ENCODE measurements at places on chromosomes 16 and 17.

DNA sequence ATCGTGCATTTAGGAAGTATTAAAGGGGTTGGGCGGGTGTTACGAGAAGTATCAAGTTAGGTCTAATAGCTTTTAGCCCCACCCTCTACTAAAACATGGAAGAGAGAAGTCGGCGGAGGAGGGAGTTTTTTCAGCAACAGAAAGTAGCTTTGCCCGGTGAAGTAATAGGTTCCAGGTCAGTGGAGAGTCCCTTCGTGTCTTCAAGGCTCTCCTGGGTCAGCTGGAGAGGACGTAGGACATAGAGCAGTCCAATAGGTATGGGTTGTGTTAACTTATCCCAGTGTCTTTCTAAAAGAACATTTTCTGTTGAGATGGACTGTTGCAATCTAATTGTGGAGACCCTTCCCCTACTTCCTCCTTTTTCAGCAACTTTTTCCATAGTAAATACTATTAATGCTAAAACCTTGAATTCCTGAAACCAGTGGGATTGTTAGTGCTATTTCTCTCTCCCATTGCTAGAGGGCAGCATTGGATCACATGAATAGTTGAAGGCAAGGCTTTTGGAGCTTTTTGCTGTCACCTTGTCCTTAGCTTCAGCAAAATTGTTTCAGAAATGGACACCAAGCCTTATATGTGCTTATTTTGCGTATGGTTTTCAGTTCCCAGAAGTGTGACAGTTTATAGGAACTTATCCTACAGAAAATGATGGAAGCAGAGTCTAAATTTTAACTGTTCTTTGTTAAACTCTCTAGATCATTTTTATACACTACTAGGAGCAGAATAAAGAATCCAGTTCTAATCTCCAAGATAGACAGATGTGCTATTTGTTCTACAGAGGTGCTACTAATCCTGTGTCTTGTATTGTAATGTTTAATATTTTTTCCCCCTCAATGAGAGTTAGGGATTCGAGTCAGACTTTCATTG is 38.4 kb downstream of the UTP18 start:
- no peak for DNase-seq

DNA sequence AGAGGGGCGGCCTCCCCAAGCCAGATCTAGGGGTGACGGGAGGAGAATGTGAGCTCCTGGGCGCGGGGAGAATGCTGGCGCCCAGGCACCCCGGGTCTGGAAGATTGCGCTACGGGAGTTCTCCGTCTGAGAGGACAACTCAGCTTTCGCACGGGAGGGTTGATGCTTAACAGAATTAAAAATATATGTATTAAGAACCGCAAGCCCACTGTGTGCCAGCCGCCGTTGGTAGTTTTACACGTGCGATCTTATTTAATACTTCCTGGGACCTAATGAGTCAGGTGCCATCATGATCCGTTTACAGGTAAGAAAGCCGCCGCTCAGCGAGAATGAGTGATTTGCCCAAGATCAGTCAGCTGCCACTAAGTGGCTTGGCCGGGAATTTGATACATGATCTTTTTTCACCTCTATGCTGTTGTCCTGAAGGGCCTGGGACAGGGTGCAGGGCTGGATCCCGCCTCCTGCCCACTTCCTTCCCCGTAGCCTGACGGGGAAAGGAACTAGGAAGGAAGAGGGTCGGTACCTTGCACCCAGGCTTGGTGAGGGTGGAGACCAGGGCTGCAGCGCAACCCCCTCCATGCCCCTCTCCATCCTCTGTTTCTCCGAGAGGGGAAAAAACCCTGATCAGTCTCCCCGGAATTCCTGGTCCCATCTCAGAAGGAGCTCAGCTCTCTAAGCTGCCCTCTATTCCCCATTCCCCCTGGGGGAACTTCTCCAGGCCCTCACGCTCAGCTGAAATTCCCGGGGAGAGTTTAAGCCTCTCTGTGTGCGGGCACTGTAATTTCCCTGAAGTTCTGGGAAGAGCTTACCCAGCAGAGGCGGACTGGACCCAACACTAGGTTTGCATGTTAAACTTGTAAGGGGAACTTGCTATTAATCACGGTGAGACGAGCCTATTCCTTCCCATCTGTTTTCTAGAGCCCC is 983 bp downstream of the VAT1L start:
- DNase-seq = no peak

- DNase-seq = no peak
Observed at GRCh38 chr16:7998789-7999453, 591.4 kb downstream of the TMEM114 start.

GRCh38 chr17:57892146-57892819 is 42.4 kb upstream of the MRPS23 start:
- DNase-seq = no peak

GRCh38 chr17:50380369-50381259 is 7.6 kb downstream of the EME1 start:
- DNase-seq = no peak

DNA sequence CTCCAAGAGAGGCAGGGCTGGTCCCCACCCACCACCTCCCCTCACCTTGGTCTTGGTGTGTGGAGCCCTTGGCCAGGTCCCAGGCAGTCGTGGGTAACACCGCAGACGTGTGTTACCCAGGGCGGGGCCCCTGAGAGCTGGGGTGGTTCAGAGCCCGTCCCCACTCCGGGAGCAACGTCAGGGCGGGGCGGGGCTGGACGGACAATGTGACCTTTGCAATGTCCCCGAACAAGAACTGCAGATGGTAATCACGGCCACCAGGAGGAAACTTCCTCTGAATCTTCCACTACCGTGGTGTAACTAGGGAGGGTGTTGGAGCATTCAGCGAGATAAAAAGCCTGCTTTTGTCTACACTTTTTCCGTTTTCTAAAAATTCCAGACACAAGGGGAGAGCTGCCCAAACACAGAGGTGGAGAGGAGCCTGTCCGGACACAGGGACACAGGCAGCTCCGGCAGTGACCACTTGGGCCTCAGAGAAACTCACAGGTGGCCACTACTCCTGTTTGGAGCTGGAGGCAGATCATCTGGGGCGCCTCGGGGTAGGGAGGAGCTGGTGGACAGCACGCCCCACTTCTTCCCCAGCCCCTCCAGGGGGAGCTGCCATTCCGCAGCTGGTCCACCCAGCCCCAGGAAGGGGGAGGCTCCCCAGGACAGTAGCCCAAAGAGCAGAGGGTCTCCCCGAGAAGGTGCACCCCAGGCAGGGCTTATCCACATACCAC is 14.2 kb upstream of the SLC38A10 start:
- no peak for DNase-seq

- DNase-seq = no peak
Observed at GRCh38 chr16:14545346-14545884, 84.6 kb downstream of the PARN start.

- DNase-seq = no peak
Observed at GRCh38 chr17:46000292-46000691, 1.2 kb downstream of the STH start.

- no peak for DNase-seq
Observed at GRCh38 chr16:85970016-85970733, 71.2 kb downstream of the IRF8 start.

DNA sequence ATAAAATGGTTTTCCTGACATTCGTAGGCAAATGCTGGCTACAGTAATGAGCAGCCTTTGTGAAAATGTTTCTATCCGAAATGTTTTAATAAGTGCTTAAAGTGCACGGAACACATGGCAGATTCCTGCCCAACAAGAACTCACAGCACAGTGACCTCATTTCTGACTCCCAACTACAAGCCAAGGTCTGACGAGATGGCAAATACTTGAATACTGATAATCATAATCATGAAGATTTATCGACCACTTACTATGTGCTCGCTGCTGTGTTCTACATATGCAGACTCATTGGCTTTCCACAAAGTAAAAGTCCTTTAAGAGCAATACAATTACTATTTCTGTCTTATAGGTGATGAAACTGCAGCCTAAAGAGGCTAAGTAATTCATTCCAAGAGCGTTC is 238.1 kb upstream of the CDH5 start:
- DNase-seq = no peak

DNA sequence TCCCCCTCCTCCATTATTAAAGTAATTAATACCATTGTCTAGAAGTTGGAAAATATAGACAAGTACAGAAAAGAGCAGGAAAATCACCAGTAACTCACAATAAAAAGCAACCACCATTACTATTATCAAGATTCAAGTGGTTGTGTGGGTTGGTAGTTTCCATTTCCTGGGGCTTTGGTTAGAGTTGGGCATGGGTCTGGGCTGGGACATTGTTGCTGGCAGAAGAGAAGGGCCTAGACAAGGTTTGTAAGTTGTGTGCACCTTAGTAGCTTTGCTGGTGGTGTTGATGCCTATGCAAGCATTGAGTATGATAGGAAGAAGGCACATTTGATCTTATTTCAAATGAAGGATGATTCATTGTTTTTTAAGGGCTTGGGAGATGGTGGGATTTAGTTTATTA is 25.4 kb upstream of the NFATC3 start:
- DNase-seq = no peak

All from NCI-H2081 treated with DMSO at 0.1 percent for 48 hours (cell line).